ENCODE measurements at places on chromosomes 2 and 18. TPM values are rescaled to one million over a fixed set of nuclear protein-coding genes. Genes with fewer than 3 reads are reported as not detected.

DNA sequence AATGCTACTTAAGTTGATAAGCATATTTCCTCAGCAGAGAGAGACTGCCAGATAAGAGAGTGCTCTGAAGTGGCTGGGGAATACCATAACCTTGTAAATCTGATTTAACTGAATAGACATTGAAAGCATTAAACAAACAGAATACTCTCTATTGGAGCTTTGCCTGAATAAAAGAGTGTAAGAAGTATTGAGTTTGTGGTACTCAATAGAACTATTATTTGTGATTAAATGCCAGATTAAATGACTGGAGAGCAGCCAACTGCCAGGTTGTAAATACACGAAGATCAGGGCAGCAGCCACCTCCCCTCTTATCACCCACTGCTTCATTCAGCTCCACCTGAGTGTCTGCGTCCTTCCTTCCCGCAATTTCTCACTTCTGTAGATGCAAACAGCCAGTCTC is 373.6 kb downstream of the DCDC2C start:
- H3K4me3 ChIP-seq: no peak overlapping the region
- DNase-seq: no peak
- no peaks in the 10 kb centered on the region for H3K4me1 ChIP-seq
- H3K36me3 ChIP-seq: no peaks in the 10 kb centered on the region

DNA sequence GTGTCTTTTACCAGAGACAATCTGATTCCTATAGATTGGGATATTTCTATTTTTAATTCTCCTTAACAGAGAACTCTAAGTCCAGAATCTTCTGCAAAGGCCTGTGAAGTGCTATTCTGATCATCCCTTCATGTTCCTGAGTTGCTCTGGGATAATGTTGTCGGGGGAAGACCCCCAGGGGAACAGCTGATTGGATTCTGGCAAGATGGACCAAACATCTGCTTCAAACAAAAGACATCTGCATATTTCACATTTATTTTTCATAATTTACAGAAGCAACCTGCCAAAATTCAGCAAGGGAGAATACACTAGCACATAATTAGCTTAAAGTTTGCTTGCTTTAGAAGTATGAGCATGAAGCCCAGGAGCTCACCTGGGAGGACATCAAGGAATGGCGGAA is 116.0 kb upstream of the ETAA1 start:
- H3K27ac ChIP-seq: no peak overlapping the region
- no peaks in the 10 kb centered on the region for H3K4me1 ChIP-seq
- H3K4me3 ChIP-seq: no peak overlapping the region
- H3K36me3 ChIP-seq: no peaks in the 10 kb centered on the region

The CD8B2 gene
- polyA plus RNA-seq: not detected

The CD207 gene
- not detected for polyA plus RNA-seq

GRCh38 chr2:197661626-197662025 is 13.8 kb downstream of the RFTN2 start:
- DNase-seq: no peak
- H3K4me3 ChIP-seq: no peak overlapping the region
- no peaks in the 10 kb centered on the region for H3K27me3 ChIP-seq
- H3K27ac ChIP-seq: no peak overlapping the region

The RBBP8 gene
- 9.6 TPM for polyA plus RNA-seq

The MROH2A gene
- not detected for polyA plus RNA-seq

DNA sequence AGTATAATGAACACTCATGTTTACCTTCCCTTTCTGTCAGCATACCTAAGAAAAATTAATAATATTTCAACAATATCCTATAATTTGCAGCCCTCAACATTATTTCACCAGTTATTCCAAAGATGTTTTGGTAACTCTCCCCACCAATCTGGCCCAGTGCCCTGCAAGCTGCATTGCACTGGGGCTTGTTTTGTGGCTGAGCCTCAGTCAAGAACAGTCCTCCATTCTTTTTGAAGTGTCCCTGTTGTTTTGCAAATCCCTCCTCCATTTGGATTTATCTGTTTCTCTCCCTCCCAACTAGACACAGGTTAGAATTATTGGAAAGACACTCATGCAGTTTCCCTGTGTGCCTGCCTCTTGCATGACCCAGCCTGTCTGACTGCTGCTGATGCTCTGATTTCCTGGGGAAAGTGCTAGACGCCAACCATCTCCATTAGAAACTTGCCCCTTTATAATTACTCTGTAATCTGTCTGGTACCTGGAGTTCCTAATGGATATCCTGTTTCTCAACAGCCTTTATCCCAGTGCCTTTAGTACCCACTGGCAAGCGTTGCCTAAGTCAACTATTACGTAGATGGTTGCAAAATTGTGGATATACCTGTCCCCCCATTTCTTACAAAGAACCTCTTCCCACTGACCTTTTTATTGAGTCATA is 60.2 kb downstream of the EIF5B start:
- no peaks in the 10 kb centered on the region for H3K27me3 ChIP-seq
- H3K27ac ChIP-seq: no peak overlapping the region
- H3K36me3 ChIP-seq: peaks cover 92% of the 10 kb centered on the region
- H3K4me1 ChIP-seq: no peaks in the 10 kb centered on the region

DNA sequence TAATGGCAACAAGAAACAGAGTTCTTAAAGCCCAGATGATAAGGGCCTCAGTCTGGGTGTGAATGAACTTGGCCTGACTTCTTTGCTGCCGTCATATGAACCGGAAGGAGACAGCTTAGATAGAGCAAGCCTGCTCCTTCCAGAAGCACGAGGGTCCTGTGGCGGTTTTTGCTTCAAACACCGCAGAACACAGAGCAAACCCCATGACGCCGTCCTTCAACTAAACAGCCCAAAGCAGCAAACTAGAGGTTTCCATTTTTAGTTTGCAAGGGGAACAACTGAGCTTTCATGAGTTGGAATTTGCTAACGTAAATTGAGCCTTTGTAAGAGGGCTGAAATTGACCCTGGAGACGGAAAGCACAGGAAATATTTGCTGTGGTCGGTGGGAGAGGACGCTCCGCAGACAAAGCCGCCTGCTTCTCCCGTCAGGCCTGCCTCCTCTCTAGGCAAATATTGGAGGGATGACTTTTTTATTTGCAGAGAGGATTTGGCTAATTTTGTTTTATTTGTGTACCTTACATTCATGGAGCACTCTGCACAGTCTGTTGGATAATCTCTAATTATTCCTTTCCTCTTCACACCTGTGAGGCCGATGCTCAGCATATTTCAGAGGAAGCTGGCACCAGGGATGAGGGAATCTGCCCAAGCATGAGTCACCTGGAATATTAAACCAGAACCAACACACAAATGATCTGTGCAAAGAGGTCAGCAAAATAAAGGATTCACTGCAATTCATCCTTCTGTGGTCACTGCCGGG is 134.0 kb upstream of the NCK2 start:
- no peaks in the 10 kb centered on the region for H3K4me1 ChIP-seq
- no peaks in the 10 kb centered on the region for H3K27me3 ChIP-seq
- no peak overlapping the region for H3K4me3 ChIP-seq

The NGEF gene
- not detected for polyA plus RNA-seq

- no peak for DNase-seq
- no peaks in the 10 kb centered on the region for H3K27me3 ChIP-seq
- no peaks in the 10 kb centered on the region for H3K36me3 ChIP-seq
- no peak overlapping the region for H3K27ac ChIP-seq
These were observed 70.0 kb downstream of the VSNL1 start for GRCh38 chr2:17610521-17610920.

DNA sequence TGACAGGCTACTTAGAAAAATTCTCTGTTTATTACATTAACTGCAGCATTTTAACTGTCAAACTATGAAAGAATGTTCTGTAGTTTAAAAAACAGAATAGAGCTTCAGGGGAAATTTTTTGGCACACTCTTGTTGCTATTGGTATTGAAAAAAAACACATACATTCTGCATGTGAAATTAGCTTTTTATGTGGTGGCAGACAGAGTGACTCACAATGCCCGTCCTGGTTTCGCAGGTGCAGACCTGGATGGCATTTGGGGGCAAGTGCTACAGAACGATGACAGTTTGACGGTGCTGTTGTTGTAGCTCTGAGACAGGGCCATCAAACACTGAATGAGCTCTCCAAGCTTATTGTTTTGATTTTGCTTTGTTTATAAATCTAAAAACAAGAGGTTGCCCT is 105.0 kb upstream of the MAP3K20 start:
- H3K27me3 ChIP-seq: peaks cover 2% of the 10 kb centered on the region
- H3K4me3 ChIP-seq: no peak overlapping the region
- DNase-seq: no peak
- H3K36me3 ChIP-seq: no peaks in the 10 kb centered on the region
- no peak overlapping the region for H3K27ac ChIP-seq

DNA sequence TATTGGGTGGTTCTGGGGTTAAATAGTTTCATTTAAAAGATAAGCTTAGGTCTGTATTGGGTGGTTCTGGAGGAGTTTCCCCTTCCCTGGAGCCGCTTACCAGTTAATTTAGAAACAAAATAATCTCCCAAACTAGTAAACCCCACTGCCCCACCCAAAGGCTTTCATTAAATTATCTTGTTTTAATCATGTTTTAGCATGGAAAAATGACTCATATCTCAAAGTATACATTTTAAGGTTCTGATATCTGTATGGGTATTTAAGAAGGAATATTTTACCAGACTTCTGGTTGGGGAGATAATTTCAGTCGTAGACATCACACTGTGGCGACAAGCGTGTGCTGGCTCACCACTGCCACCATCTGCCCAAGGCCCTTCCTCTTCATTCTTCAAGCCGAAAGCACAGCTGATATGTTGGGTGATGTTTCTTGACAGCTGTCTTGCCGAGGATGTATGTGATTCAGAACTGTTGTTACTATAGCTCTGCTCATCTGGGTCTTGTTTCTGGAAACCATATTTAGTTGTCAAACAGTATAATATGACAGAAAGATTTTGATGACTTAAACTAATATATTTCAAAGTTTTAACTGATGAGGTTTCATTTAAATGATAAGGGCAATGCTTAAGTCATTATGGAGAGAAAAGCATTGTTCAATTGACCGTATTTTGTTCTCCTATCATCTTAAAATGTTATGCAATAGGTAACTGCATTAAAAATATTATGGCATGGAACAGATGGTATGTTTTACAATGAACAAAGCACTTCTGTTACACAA is 5.1 kb downstream of the FIGLA start:
- no peak overlapping the region for H3K4me3 ChIP-seq
- no peak for DNase-seq
- H3K36me3 ChIP-seq: no peaks in the 10 kb centered on the region
- H3K4me1 ChIP-seq: peaks cover 8% of the 10 kb centered on the region
- no peak overlapping the region for H3K27ac ChIP-seq

DNA sequence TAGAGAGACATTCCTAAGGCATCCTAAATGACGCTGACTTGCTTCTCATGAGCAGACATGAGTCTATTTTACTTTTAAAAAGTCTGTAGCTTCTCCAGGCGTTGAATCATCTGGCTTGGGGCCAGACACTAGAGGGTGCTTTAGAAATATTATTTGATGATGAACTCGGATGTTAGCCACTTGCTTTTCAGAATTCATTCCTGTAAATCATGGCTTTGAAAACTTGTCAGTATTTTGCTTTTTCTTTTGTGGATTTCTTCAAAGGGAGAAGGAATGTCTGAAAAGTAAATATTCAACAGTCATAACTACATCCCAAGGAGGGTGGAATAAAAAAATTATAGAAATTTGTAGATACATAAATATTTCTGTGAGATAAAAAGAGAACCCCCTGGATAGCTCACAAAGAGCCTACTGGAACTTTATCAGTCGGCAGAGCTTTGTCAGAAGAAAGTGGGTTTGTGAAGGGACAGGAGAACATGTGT is 370.8 kb downstream of the OSR1 start:
- H3K4me3 ChIP-seq: no peak overlapping the region
- H3K36me3 ChIP-seq: no peaks in the 10 kb centered on the region
- DNase-seq: no peak
- no peaks in the 10 kb centered on the region for H3K27me3 ChIP-seq
- no peaks in the 10 kb centered on the region for H3K4me1 ChIP-seq

The FAP gene
- not detected for polyA plus RNA-seq

DNA sequence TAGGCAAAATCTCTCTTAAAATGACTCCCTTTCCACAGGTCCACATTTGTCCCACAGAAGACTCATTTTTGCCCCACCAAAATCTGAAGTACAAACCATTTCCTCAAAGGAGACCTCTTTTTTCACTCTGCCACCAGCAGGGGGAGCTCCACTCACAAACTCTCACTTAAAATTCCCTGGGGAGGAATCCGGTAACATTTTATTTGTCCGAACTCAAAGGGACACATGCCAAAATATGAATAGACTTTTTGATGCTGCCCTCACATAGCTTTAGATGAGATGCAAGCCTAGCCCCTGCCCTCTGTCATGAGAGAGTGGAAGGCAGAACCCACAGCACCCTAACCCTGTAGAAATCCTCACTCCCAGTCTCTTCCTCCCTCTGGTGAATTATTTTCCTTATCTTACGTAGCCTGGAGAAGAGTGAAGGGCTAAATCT is 57.1 kb downstream of the RMDN2 start:
- H3K4me3 ChIP-seq: no peak overlapping the region
- DNase-seq: peak; percentile 65
- H3K27me3 ChIP-seq: no peaks in the 10 kb centered on the region
- H3K4me1 ChIP-seq: peaks cover 10% of the 10 kb centered on the region
- H3K36me3 ChIP-seq: no peaks in the 10 kb centered on the region

The RBM44 gene
- 0.07 TPM for polyA plus RNA-seq

GRCh38 chr2:37156071-37156856 is 516 bp downstream of the EIF2AK2 start:
- no peaks in the 10 kb centered on the region for H3K36me3 ChIP-seq
- H3K4me3 ChIP-seq: peak overlapping the region; percentile 70
- peak overlapping the region; percentile 88 for H3K27ac ChIP-seq
- H3K4me1 ChIP-seq: peaks cover 26% of the 10 kb centered on the region
- DNase-seq: peak; percentile 22

The ADAM23 gene
- not detected for polyA plus RNA-seq

DNA sequence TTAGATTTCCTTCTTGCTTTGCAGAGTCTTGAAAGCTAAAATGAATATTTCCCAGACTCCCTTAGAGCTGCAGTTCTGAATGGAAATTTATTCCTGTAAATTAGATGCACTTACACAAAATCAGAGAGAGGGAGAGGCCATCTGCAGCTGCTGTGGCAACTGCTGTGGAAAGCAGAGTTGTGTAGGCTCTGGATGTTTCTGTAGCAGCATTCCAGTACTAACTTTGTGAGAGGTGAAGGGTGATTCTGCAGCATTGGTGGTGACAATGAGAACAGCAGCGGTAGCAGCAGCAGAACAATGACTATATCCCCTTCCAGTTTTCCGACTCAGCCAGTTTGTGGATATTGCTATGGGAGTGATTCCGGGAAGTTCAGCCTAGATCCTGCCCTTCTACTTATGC is 433.0 kb upstream of the REG3G start:
- no peaks in the 10 kb centered on the region for H3K4me1 ChIP-seq
- no peak overlapping the region for H3K4me3 ChIP-seq
- H3K36me3 ChIP-seq: no peaks in the 10 kb centered on the region
- H3K27ac ChIP-seq: no peak overlapping the region

The ABCG8 gene
- polyA plus RNA-seq: not detected

GRCh38 chr2:230714136-230714480 is 1.5 kb downstream of the CAB39 start:
- H3K4me1 ChIP-seq: peaks cover 52% of the 10 kb centered on the region
- DNase-seq: peak; percentile 44
- H3K36me3 ChIP-seq: peaks cover 6% of the 10 kb centered on the region
- no peaks in the 10 kb centered on the region for H3K27me3 ChIP-seq
